ENCODE measurements at places on chromosomes 13 and 19.

- peaks cover 17% of the 10 kb centered on the region for H3K27me3 ChIP-seq
- no peak for DNase-seq
- H3K4me3 ChIP-seq: no peak overlapping the region
- no peaks in the 10 kb centered on the region for H3K4me1 ChIP-seq
- no peak overlapping the region for H3K27ac ChIP-seq
Observed at GRCh38 chr19:1313695-1314613, 28.3 kb downstream of the EFNA2 start.

- DNase-seq: peak; percentile 27
- H3K4me3 ChIP-seq: no peak overlapping the region
- no peaks in the 10 kb centered on the region for H3K27me3 ChIP-seq
- peak overlapping the region; percentile 4 for H3K27ac ChIP-seq
- peaks cover 4% of the 10 kb centered on the region for H3K36me3 ChIP-seq
- peaks cover 34% of the 10 kb centered on the region for H3K4me1 ChIP-seq
Observed at GRCh38 chr13:40422588-40423235, 243.7 kb downstream of the FOXO1 start.

- peaks cover 5% of the 10 kb centered on the region for H3K4me1 ChIP-seq
- no peak for DNase-seq
- peaks cover 9% of the 10 kb centered on the region for H3K36me3 ChIP-seq
Observed at GRCh38 chr13:98844021-98844420, 91.5 kb upstream of the SLC15A1 start.

- peaks cover 17% of the 10 kb centered on the region for H3K27me3 ChIP-seq
- H3K4me3 ChIP-seq: no peak overlapping the region
- peaks cover 1% of the 10 kb centered on the region for H3K36me3 ChIP-seq
- H3K4me1 ChIP-seq: peaks cover under 1% of the 10 kb centered on the region
- no peak for DNase-seq
Observed at GRCh38 chr13:95485518-95486144, 66.9 kb upstream of the CLDN10 start.

GRCh38 chr13:99528547-99528946 is 27.3 kb downstream of the TM9SF2 start:
- H3K4me1 ChIP-seq: peaks cover 34% of the 10 kb centered on the region
- H3K27me3 ChIP-seq: no peaks in the 10 kb centered on the region
- no peak overlapping the region for H3K27ac ChIP-seq
- H3K4me3 ChIP-seq: no peak overlapping the region
- DNase-seq: no peak
- H3K36me3 ChIP-seq: peaks cover 26% of the 10 kb centered on the region

DNA sequence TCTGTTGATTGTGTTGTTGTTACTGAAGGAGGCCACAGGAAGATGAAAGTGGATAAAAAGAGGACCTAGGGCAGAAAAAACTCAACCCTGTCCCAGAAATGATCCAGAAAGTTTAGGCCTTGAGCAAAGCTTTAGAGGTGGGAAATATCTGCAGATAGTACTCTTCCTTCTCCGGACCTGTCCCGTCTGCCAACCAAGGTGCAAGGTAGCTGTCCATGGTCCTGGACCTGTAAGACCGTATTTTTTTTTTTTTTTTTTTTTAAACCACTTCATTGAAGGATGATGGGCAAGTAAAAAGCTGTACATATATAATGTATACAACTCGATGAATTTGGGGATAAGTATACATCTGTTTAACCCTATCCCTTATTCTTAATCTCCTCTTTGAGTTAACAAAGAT is 225.9 kb downstream of the OLFM4 start:
- H3K27ac ChIP-seq: no peak overlapping the region
- no peak for DNase-seq
- H3K36me3 ChIP-seq: no peaks in the 10 kb centered on the region
- no peak overlapping the region for H3K4me3 ChIP-seq
- H3K27me3 ChIP-seq: no peaks in the 10 kb centered on the region

- peaks cover 3% of the 10 kb centered on the region for H3K4me1 ChIP-seq
- H3K4me3 ChIP-seq: peak overlapping the region; percentile 72
- DNase-seq: peak; percentile 65
- H3K27ac ChIP-seq: no peak overlapping the region
Observed at GRCh38 chr13:20127562-20128458, 33.0 kb downstream of the GJA3 start.

DNA sequence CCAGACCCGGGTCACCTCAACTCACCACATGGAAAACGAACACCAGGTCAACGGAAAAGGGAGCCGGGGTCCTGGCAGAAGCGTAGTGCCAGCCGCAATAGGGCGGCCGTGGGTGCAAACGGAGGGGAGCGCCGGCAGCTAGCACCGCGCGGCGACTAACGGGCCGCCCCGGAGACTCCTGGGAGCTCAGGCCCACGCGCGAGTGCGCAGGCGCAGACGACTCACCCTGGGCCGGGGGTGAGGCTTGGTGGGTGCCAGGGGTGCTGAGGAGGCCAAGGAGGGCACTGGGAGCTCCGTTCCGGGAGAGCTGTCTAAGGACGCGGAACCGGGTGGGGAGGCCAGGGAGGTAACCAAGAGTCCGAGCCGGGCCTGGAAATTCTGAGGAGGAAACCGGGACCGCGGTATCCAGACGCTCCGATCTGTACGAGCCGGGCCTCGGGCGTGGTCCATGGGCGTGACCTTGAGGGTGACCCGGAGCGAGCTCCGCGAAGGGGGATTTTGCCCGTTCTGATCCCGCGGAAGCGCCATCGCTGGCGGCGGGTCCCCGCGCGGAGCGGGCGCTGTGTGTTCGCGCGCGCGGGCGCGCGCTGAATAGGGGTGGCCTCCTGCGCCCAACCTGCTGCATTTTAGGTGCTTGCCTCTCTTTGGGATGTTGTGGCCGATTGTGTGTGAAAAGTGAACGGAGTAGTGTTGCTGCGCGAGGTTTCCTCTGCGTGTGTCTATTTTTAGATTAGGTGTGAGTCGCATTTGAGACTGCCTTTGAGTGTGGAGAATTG is at the start of gene ZNF382:
ZNF382 (plus strand) TSS at position 213 of the 776 bp plus-strand sequence. CDS start 4,602 bp downstream, outside the sequence.
- H3K27me3 ChIP-seq: no peaks in the 10 kb centered on the region
- peak; percentile 92 for DNase-seq
- peak within 1 kb of the TSS; percentile 91 for H3K4me3 ChIP-seq
- H3K36me3 ChIP-seq: peaks cover 28% of the 10 kb centered on the region
- H3K4me1 ChIP-seq: peaks cover 25% of the 10 kb centered on the region

- peaks cover 5% of the 10 kb centered on the region for H3K36me3 ChIP-seq
- no peak overlapping the region for H3K4me3 ChIP-seq
- no peak overlapping the region for H3K27ac ChIP-seq
- no peak for DNase-seq
- H3K4me1 ChIP-seq: peaks cover 25% of the 10 kb centered on the region
Observed at GRCh38 chr19:6733338-6734095, 3.9 kb downstream of the GPR108 start.

GRCh38 chr19:18684642-18684993 is 1.1 kb downstream of the CRTC1 start:
- H3K4me1 ChIP-seq: peaks cover 27% of the 10 kb centered on the region
- H3K27me3 ChIP-seq: no peaks in the 10 kb centered on the region
- no peaks in the 10 kb centered on the region for H3K36me3 ChIP-seq
- DNase-seq: no peak

- H3K4me3 ChIP-seq: no peak overlapping the region
- peaks cover 33% of the 10 kb centered on the region for H3K4me1 ChIP-seq
- no peak for DNase-seq
- H3K27ac ChIP-seq: no peak overlapping the region
- no peaks in the 10 kb centered on the region for H3K36me3 ChIP-seq
Observed at GRCh38 chr13:98970330-98970729, 7.5 kb downstream of the DOCK9 start.

DNA sequence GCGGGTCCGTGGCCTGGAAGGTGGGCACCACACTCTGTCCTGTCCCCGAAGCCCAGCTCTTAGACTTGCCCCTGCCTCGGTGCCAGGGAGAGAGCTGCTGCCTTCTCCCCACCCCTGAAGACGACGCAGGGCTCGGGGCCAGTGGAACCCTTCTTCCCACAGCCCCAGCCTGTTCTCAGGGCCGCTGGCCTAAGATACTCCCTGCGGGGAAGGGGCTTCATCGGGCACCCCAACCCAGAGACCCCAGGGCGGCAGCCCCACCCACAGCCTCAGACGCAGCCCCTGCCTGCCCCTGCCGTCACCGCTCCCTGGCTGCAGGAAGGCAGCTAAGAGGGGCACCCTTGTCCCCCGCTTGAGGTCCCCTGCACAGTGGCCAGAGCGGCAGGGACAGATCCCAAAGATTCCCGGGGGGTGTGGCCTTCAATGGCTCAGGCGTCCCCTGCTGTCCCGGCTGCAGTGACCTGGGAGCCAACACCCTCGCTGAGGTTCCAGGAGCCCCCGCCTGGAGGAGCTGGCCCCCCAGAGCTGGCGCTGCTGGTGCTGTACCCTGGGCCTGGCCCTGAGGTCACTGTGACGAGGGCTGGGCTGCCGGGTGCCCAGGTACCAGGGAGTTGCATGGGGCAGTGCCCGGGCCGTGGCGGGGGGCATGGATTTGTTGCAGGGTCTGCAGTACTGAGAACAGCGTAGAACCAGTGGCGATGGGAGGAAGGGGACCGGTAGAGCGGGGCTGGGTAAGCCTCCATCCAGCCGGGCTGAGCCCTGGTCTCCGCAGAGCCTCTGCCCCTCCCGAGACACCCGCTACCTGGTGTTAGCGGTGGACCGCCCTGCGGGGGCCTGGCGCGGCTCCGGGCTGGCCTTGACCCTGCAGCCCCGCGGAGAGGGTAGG is 1.0 kb downstream of the AMH start:
- H3K27me3 ChIP-seq: no peaks in the 10 kb centered on the region
- peak overlapping the region; percentile 49 for H3K4me3 ChIP-seq
- no peak overlapping the region for H3K27ac ChIP-seq
- H3K4me1 ChIP-seq: peaks cover 10% of the 10 kb centered on the region
- H3K36me3 ChIP-seq: no peaks in the 10 kb centered on the region
- no peak for DNase-seq

DNA sequence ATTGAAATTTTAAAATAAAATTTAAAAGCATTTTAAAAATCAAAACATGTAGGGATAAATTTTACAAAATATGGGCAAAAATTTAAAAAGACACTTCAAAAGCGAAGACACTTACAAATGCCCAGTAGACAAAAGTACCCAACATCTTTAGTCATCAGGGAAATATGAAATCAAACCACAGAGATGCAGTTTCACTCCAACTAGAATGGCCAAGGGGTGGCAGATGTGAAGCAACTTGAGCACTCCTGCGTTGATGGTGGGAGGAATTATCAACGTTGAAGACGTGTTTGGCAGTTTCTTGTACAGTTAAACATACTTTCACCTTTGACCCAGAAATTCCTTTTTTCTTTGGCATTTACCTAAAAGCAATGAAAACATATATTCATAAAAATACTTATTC is 518.0 kb upstream of the SGCG start:
- no peak overlapping the region for H3K4me3 ChIP-seq
- no peaks in the 10 kb centered on the region for H3K36me3 ChIP-seq
- H3K27ac ChIP-seq: no peak overlapping the region
- no peak for DNase-seq

- DNase-seq: no peak
- no peaks in the 10 kb centered on the region for H3K4me1 ChIP-seq
- no peaks in the 10 kb centered on the region for H3K27me3 ChIP-seq
- no peak overlapping the region for H3K27ac ChIP-seq
- H3K4me3 ChIP-seq: no peak overlapping the region
- H3K36me3 ChIP-seq: no peaks in the 10 kb centered on the region
Observed at GRCh38 chr13:31528176-31528575, 211.2 kb upstream of the RXFP2 start.

GRCh38 chr13:25733696-25734435 is 317.9 kb downstream of the SHISA2 start:
- no peaks in the 10 kb centered on the region for H3K27me3 ChIP-seq
- H3K36me3 ChIP-seq: no peaks in the 10 kb centered on the region
- H3K27ac ChIP-seq: no peak overlapping the region
- H3K4me1 ChIP-seq: peaks cover 10% of the 10 kb centered on the region

DNA sequence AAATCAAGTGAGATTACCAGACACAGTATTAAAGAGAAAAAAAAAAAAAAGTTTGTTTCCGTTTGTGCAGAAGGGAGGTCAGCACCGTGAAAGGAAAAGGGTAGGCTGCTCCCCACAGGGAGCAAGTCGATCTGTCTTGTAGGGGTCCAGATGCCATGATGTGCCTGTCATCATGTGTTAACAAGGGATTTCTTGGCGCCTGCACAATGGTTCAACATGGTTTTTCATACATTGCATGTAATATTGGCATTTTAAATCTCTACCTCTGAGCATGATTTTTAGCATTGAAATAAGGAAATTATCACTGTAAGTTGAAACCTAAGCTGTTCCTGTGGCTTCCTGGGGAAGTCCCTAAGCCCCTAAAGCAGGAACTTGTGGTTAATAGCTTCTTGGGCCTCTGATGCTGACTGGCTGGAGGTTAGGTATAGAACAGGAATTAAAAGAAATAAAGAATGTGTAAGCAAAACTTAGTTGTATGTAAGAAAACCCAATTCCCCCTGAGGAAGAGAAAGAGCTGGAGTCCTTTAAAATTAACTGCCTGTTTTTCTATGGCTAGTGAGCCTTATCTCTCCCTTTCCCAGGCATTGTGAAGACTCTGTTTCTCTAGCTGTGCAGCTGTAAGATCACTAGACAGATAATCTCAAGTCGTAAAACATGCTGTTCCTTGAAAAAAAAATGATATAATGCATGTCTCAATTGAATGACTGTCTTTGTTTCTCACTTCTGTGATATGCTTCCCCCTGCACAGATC is 7.4 kb upstream of the FCGBP start:
- peak overlapping the region; percentile 77 for H3K4me3 ChIP-seq
- peak overlapping the region; percentile 87 for H3K27ac ChIP-seq
- no peaks in the 10 kb centered on the region for H3K27me3 ChIP-seq
- H3K36me3 ChIP-seq: peaks cover 10% of the 10 kb centered on the region

GRCh38 chr19:28168557-28168956 is 1044.4 kb downstream of the UQCRFS1 start:
- H3K27ac ChIP-seq: no peak overlapping the region
- no peak for DNase-seq
- no peak overlapping the region for H3K4me3 ChIP-seq
- no peaks in the 10 kb centered on the region for H3K27me3 ChIP-seq

GRCh38 chr13:111789420-111789819 is 277.5 kb upstream of the SOX1 start:
- no peak overlapping the region for H3K27ac ChIP-seq
- H3K36me3 ChIP-seq: no peaks in the 10 kb centered on the region
- H3K27me3 ChIP-seq: no peaks in the 10 kb centered on the region
- H3K4me3 ChIP-seq: no peak overlapping the region

DNA sequence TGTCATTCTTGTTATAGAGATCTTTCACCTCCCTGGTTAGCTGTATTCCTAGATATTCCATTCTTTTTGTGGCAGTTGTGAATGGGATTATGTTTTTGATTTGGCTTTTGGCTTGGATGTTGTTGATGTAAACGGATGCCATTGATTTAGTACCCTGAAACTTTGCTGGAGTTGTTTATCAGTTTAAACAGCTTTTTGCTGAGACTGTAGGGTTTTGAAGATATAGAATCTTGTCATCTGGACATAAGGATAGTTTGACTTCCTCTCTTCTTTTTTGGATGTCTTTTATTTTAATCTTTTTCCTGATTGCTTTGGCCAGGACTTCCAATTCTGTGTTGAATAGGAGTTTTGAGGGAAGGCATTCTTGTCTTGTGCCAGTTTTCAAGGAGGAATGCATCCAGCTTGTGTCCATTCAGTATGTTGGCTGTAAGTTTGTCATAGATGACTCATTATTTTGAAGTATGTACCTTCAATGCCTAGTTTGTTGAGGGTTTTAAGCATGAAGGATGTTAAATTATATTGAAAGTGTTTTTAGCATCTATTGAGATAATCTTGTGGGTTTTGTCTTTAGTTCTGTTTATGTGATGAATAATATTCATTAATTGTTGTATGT is 16.8 kb downstream of the ZNF431 start:
- H3K4me1 ChIP-seq: peaks cover 5% of the 10 kb centered on the region
- H3K36me3 ChIP-seq: peaks cover 26% of the 10 kb centered on the region
- no peak for DNase-seq

Data from activated T-cell treated with anti-CD3 and anti-CD28 coated beads, Interleukin-2, amount 50 U/mL, for 72 hours (primary cell).